Fibroblast of gingiva (primary cell): ENCODE measurements at places on chromosomes 11 and 22.

GRCh38 chr11:117818041-117818873 lies 6.3 kb downstream of the FXYD2 start:
- no peak for DNase-seq

- peak; percentile 3 for DNase-seq
Observed at GRCh38 chr11:46557684-46558151, 36.1 kb downstream of the AMBRA1 start.

GRCh38 chr22:30408388-30409102 lies 11.7 kb downstream of the SEC14L2 start:
- DNase-seq: peak; percentile 74

DNA sequence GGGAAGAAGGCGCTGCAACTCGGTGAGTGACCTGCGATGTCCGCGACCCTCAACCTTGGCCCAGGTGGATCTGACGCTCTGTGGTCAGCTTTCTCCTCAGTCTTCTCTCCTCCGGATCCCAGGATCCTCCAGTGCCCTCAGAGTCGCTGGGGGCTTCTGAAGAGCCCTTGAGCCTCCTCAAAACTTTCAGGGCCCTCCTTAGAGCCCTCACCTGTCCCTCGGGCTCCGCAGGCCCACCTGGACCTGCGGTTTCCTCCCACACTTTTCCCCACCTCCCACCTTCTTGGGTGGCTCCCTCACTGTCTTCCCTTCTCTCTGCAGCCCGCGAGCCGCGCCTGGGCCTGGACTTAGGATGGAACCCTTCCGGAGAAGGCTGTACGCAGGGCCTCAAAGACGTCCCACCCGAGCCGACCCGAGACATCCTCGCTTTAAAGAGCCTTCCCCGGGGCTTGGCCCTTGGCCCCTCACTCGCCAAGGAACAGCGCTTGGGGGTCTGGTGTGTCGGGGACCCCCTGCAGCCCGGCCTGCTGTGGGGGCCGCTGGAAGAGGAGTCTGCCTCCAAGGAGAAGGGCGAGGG lies 335 bp downstream of the ZNF408 start:
- DNase-seq: no peak

DNA sequence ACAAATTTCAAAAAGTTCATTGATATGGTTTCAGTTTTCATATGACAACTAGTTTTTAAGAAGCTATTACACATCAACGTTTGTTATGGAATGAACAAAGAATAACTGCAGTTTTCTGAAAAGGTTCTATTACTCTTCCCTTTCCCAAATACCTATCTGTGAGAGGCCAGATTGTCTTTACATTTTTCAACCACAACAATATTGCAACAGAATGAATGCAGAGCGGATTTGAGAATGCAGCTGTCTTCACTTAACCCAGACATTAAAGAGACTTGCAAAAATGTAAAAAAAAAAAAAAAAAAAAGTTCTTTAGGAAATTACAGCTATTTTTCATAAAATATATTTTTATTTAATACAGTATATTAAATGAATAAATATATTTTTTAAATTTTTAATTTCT lies 250.8 kb downstream of the DDX10 start:
- DNase-seq: peak; percentile 59

DNA sequence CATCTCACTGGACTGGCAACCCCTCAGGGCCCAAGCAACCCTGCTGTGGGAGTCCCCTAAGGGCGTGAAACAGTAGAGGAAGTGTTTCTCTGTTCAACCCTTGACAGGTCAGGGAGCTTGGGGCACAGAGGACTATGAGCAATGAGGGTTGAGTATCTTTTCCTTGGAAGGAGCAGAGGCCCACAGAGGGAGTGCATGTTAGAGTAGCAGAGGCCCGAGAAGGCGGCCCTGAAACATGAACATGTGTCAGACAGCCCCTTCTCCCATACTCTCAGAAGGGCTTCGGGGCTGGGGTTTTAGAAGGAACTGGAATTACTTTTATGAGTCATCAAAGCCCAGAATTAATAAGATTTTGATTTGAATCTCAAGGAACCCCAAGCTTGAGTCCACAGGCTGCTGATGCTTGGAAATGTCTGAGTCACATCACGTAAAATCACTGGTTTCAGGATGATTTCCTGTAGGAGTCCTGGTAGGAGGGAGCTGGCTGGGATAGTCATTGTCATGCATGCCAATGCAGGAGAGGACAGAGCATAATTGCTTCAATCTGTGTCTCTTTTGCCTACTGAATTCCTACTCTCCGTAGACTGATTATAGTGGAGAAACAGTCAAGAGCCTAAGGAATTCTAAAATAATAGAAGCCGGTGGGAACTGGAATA lies 22.6 kb downstream of the C11orf71 start:
- peak; percentile 79 for DNase-seq

- DNase-seq: peak; percentile 37
Observed at GRCh38 chr11:17839450-17839849, 104.9 kb downstream of the KCNC1 start.

DNA sequence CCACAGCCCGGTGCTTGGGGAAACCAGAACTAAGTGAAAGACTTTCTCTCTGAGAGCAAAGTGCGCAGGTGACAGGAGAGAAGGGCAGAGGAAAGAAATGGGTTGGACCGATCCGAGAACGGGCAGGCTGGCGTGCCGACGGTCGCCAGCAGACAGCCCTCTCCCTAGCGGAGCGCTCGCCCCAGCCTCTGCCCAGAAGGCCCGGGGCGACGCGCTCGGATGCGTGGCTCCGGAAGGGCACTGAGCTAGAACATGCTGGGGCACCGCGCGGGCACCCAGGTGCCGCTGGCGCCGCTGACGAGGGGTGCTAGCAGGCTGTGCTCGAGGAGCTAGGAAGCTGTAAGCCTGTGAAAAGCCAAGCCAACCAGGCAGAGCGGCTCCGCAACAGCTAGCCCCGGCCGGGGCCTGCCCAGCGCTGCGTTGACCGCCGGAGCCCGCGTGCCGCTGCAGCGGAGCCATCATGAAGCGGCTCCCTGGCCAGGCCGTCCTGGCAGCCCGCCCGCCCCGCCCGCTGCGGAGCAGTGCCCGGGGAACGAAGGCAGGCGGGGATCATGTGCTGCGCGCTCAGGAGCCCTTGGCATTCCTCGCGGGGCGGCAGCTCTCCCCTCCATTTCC lies 22.1 kb upstream of the RRAS2 start:
- DNase-seq: peak; percentile 65

DNA sequence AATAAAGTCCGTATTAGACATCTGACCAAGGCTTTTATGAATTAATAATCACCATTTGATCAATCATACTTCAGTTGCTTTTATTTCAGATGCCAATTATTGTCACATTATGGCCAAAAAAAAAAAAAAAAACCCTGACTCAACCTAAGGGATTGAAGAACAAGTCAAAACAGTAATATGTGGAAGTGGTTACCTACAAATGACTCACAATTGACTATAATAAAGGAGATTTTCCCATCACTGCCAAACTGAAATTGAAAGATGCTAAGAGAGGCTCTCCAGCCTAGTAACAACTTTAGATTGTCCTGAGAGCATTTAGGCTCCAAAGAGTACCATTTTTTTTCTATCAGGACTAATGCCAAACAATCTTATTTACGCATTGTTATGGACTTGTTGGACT lies 35.2 kb downstream of the SOX6 start:
- DNase-seq: no peak

DNA sequence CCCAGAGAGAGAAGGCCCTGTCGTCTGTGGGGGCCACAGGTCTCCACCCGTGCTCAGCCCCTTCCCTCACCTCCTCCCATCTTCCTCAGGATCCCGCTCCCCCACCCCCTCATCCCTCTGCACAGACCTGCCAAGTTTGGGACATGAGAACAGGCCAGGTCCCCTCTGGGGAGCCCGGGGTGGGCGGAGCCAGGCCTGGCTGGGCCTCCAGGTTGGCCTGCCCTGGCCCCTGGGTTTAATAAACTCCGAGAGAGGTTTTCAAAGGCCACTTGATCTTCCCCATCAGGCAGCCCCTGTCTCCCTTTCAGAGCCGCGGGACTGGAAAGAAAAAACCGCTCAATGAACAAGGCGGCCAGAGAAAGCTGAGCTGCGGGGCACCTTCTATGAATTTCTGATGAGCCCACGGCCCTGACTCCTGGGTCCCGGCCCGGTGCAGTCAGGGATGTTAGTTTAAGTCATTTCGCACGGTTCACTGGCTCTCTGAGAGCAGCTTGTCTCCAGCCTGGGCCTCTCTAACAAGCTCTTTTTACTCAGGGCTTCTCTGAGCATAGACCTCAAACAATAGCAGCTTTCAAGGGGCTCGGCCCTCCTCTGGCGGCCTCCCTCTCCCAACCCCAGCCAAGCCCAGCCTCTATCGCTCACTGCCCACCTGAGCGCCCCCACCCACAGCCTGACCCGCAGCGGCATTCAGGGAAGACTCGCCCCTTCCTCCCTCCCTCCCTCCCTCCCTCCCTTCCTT lies 64.8 kb downstream of the RPUSD4 start:
- no peak for DNase-seq

GRCh38 chr11:31793264-31793663 lies 17.9 kb downstream of the PAX6 start:
- no peak for DNase-seq

GRCh38 chr11:102874852-102875251 lies at the start of gene MMP12:
MMP12 (minus strand) TSS chr11:102874982; CDS start chr11:102874937, 45 bp downstream.
- DNase-seq: no peak

- DNase-seq: no peak
Observed at GRCh38 chr11:102581066-102581465, 44.1 kb downstream of the MMP20 start.

DNA sequence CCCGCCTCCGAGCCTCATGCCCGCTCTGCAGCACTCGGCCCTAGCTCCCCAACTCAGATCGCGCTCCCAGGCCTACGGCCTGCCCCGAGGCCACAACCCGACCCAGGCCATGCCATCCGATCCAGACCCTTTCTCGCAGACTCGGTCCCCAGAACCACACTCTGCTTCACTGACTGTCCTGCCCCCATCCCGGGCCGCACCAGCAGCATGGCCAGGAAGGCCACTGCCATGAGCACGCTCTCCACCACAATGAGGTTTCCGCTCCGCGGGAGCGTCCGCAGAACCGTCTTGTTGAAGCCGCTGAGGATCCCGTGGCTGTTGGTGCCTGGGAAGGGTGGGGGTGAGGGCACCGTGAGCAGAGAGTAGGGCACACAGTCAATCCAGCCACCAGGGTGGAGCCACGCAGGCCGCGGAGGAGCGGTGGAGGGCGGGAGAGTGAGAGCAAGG lies 6.4 kb downstream of the UNC93B1 start:
- DNase-seq: no peak

- no peak for DNase-seq
Observed at GRCh38 chr22:39617342-39617741, 46.8 kb downstream of the CACNA1I start.

GRCh38 chr11:130804306-130805076 lies 111.8 kb downstream of the SNX19 start:
- DNase-seq: no peak

DNA sequence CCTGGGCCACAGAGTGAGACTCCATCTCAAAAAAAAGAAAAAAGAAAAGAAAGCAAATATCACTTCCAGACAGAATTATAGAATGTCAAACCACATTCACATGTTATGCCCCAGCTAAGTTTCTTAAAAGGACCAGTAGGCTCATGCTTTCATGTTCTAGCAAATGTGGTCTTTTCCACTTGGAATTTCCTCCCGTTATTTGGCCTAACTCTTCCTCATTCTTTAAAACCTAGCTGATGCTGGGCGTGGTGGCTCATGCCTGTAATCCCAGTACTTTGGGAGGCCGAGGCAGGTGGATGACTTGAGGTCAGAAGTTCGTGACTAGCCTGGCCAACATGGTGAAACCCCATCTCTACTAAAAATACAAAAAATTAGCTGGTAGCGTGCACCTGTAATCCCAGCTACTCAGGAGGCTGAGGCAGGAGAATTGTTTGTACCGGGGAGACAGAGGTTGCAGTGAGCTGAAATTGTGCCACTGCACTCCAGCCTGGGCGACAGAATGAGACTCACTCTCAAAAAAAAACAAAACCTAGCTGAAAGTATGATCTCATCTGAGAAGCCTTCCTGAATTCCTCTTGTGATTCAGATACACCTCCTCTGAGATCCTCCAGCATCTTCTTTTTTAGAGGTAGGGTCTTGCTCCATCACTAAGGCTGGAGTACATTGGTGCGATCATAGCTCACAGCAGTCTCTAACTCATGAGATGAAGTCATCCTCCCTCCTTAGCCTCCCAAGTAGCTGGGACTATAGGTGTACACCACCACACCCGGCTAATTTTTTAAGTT lies 50.4 kb downstream of the FCHSD2 start:
- DNase-seq: no peak

DNA sequence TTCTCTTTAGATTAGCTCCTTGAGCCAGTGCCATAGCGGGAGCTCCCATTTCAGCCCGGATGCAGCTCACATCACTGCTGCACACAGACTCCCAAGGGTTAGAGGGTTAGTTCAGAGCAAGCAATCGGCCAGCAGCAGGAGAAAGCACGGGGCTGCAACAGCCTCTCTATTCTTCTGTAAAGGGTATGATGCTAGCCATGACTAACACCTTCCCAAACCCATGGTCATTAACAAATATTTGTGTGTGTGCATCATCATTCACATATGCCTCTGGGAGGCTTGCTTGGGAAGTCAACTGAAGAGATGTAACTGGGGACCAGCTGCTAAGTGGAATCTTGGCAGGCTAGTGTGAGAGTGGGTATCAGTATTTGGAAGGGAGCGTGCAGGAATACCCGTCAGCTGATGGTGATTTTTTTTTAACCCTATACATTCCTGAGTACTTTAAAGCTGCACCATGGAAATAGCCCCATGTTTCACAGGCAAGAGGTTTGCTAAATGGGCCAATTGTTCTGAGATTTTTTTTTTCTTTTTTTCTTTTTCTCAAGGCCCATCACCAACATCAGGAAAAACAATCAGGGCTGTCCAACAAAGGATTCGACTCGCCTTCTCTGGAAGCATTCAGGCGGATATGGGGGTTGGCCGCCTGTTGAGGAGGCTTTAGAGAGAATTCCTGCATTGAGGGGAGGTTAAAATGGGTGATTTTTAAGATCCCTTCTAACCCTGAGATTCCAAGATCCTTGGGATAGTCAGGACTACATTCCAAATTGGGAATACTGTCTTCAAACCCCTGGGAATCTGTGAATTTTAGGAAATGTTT lies 33.2 kb upstream of the CCDC89 start:
- peak; percentile 94 for DNase-seq

- DNase-seq: peak; percentile 10
Observed at GRCh38 chr11:69888483-69889181, 69.4 kb upstream of the FGF3 start.

DNA sequence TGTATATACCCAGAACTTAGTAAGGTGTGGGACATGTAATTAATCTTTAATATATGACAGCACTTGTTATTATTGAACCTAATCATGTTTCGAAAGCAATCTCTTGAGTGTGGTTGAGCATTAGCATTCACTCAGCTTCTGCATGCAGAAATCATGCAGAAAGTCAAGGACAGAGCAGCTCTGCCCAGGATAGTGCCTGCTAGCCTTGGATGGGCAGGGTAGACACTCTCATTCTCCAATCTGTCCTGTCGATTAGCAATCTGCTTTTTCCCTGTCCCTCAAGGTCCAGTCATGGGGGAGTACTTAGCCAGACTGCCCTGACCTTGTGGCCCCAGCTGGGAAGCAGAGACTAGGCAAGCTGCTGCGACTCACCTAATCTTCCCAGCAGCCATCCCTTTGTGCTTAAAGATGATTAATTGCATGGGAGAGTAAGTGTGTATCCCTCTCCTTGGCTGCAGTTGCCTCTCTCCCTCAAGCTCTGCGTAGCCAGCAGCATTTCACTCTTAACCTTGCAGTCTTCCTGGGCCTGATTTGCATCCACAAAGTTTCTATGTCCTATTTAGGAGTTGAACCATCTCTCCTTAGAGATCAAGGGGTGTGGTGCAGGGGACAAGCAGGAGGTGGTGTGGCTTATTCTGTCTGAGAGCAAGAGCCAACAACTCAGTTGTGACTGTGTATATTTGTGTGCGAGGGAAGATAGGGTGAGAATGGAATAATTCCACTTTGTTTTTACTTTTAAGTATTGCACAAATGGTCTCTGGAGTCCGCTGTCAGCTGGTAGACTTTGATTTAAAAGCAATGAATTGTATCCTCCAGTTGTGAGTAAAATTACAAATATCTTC lies 101.4 kb downstream of the FDX1 start:
- no peak for DNase-seq

- DNase-seq: no peak
Observed at GRCh38 chr11:35876786-35877185, 67.1 kb upstream of the LDLRAD3 start.
